A549 (cell line): ENCODE measurements at places on chromosomes 5 and 9. TPM values are rescaled to one million over a fixed set of nuclear protein-coding genes. Genes with fewer than 3 reads are reported as not detected.

Gene ACTBL2
- 0.06 to 0.11 TPM (median 0.09 TPM) in 3 replicates for polyA plus RNA-seq

- no peak for DNase-seq
Measured at GRCh38 chr9:107940616-107941595, 451.3 kb upstream of the KLF4 start.

DNA sequence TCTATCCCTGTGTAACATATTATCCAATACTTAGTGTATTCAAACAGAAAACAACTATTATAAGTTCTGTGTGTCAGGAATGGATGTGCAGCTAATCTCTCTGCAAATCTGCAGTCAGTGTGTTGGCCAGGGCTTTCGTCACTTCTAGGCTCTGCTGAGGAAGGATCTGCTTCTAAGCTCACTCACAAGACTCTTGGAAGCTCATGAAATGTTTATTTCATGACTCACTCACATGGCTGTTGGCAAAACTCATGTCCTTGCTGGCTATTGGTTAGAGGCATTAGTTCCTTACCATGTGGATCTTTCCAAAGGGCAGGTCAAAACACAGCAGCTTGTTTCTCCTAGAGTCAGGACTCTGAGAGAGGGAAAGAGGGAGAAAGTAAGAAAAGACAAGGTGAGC is 367.4 kb upstream of the SMARCA2 start:
- no peak for DNase-seq

Gene FAM114A2
- polyA plus RNA-seq = 14.6 to 15.6 TPM (median 15.5 TPM) in 3 replicates

Gene OR2S2
- polyA plus RNA-seq = not detected in 3 replicates

DNA sequence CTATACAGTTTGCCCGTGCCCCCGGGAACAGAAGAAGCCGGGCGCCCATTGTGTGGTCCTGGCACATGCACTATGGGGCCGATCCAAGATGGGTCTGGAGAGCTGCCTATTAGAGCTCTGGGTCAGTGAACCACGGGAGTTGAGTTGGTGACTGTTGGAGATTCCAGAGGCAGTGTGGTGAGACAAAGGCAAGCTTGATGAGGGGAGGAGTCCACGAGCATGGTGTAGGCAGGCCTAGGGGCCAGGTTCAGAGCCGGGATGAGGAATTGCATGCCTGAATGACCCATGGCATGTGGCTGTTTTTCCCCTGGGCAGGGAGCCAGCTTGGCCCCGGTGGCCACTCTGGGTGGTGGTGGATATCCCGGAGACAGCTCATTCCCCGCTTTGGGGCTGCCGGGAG is 84.4 kb upstream of the STC2 start:
- DNase-seq = no peak

DNA sequence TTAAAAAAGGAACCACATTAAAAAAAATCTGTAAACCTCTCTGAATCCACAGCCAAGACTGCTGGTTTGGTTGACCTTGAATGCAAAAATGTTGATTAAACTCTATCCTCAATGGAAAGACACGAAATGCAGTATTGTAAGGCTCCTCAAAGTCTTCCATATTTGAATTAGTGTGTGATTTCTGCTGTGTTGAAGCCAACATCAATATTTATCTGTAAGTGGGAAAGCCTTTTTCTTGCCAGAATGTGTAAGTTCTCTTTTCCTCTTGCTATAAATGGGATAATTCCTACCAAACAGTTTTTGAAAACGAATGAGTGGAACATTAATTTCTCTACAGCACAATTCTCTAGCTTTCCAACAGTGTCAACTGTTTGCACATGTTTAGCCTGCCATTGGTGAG is 422.1 kb upstream of the TNC start:
- DNase-seq = no peak

- no peak for DNase-seq
Measured at GRCh38 chr5:135040034-135040332, 6.0 kb upstream of the PITX1 start.

DNA sequence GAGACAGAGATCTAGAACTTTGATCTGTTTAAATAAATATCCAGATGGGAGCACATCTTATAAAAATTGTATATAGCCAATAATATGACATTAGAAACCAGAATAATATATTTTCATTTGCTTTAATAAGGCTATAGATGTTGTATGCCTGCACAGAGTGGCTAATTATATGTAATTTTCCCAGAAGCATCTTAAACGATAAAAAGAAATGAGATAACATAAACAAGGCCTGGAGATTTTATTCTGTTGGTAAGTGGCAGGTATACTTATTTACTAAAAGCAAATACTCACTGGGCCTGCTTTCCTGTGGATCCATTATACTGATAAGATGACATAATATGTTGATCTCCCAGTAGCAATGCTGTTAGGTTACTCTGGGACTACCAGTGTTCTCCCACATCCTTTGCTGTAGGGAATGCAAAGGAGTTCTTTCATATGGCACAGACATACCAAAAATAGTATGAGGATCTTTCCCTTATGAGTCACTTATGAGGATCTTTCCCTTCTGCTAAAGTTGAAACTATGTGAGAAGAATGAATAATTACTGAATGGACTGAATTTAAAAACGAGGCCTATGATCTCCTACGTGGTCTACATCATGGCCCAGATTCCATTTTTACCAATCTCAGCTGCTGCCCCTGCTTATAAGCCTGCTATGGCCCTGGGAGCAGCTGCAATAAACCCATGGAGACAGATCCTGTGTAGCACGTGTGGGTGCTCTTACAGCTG is 112.1 kb downstream of the NUDT12 start:
- no peak for DNase-seq

DNA sequence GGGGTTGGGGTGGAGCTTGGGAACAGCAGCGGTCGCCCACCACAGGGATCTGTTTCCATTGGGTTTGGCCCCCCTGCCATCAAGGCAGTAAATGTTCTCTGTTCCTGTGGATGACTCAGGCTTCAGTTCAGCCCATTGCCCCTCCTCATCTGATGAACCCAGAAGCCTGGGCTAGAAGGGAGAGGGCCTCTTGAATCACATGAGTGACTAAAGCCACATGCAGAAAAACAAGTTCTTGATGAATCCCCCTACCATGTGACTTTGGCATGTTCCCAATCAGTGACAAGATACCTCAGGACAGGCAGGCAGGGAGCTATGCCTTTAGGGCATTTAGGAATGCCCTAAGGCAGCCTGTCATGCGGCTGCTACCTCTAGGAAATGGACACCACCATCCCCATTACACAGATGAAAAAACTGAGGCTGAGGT is 2.5 kb downstream of the SH3PXD2B start:
- no peak for DNase-seq

- no peak for DNase-seq
Measured at GRCh38 chr5:60526336-60526875, 173.6 kb downstream of the DEPDC1B start.

DNA sequence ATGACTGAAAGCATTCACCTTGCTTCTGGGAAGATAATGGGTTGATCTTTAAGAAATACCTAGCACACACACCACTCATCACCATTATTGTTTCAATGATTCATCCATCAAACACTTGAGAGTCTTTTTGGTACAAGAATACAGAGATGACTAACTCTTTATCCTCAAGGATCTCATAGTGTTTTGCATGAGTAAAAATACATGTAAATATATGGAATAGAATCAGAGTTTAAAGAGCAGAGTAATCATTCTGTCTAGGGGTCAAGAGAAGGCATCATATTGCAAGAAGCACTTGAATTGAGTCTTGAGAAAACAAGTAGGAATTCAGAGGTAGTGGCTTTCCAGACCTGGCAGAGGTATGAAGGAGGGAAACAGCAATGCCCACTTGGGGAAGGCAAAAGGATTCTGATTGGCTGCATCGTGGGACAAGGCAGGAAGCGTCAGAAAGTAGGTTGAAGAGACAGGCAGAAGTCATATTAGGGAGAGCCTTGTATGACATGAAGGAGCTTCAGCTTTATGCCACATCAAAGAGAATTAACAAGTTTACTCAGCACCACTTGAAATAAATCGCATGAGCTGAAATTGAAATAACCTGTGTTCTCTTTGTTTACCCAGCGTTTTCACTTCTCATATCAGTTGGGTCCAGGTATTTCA is 542.5 kb downstream of the TLE1 start:
- DNase-seq = peak; percentile 19
